Cardiac ventricle fibroblast (primary cell): ENCODE measurements at places on chromosomes 5 and 9. TPM values are rescaled to one million over a fixed set of nuclear protein-coding genes. Genes with fewer than 3 reads are reported as not detected.

COL23A1 gene
- total RNA-seq: 0.29 and 0.75 TPM in 2 replicates

ENTPD2 gene
- not detected in 2 replicates for total RNA-seq

MARCOL gene
- total RNA-seq: not detected in 2 replicates

C9orf50 gene
- 0.12 TPM in 1 of 2 replicates, not detected in the other for total RNA-seq
